IMR-90 (cell line): ENCODE measurements at places on chromosomes 16 and 17.

DNA sequence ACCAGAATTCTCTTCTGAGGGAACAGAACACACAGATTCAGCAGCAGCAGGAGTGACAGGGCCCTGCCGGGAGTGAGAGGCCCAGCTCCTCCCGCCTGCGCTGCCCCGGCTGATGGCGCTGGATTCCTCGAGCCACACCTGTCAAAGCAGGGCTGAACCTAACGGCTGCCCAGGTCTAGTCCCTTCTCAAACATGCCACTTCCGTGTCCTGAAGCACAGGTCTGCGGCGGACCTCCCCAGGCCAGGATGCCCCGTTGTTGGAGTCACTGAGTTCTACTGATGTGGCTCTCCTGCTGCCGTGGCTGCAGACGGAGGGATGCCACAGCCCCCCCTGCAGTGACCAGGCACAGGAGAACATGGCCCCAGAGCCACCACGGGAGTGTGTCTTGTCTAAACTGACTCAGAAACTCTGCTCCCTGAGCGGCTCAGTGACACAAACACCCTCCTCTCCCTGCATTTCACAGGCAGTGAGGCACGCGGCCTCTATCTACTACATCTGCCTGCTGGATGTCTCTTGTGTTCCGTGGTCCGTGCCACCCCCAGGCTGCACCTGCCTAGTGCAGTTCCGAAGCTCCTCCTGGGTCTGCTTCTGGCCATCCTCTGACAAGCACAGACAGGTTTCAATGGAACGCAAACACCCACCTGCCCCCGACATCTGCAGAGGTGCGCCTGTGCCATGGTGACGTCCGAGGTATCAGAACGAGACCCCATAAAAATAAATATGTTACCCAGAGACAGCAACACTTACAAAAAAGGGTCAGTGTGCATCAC lies 44.7 kb upstream of the DNAH17 start:
- DNase-seq: no peak

DNA sequence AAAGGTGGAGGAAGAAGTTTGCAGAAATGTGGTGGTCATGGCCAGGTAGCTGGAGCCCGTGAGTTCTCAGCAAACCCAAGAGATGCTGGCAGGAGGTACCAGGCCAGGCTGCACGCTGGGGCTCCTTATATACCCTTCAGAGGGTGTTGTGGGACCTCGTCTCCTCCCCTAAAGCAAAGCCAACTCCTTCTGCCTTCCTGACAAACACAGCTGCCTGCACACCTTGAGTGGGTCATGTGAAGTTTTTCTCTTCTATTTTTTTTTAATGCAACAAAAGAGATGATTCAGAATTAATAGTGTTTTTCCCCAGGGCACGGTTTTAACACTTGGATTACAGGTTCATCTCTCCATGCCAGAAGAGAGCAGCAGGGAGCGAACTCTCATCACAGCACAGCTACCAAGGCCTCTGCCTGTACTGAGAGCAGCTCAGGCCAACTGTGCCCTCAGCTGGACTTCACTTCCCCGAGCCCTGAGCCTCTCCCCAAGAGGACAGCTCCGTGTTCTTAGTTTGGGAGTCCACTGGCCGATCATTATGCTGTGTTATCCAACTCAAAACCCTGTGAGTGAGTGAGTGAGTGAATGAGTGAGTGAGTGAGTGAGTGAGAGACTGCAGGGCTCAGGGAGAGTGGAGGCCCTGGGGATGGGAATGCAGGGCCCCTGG lies at the start of gene KRT15:
TSS of gene KRT15 (minus strand) at position 102 of the 661 bp plus-strand sequence. CDS start at position 39, 63 bp downstream.
- peak; percentile 28 for DNase-seq

DNA sequence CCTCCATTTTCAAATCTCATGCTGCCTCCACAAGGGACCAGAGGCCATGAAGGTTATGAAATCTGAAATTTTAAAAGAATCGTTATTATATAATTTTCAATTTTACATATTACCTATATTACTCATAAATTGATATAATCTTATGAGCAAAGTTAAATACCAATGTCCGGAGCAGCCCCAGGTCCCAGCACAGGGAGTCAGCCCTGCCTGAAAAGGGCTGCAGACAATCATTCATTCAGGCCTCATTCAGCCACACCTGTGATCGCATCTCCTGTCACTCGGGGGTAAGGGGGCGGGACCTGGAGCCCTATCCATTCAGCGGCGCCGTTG lies 172.5 kb downstream of the AHSP start:
- DNase-seq: no peak

DNA sequence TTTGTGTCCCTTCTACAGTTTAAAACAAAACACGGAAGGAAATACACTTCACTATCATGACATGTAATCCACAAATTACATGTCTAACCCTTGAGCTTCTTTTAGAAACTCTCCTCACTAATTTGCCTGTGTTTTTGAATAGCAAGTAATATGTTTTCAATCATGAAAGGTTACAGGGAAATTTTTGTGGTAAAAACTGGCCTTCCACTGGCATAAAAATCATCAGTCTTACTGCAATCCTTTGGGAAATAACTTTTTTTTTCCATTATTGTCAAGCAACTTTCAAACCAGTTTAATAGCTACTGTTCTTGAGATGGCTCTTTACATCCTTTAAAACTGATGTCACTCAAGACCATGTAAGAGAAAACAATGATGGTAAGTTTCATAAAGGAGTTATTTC lies 27.0 kb downstream of the MYO1D start:
- no peak for DNase-seq

DNA sequence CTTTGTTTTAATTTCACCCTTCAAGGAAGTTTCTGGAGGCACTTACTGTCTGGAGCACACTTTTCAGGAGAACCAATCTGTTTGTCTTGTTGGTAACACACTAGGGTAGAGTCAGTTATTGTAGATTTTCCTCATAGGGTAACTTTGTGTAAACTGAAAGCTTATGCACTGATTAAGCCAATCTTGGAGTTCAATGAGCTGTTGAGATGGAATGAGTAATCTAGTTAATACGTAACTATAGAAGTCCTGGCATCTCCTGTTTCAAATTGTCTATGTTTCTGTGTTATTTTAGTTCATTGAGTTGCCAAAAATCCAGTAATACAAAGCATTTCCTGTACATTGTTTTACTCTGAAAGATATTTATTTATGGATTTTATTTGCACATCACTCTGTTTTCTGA lies 111.6 kb upstream of the HAS3 start:
- DNase-seq: peak; percentile 97

- DNase-seq: no peak
Measured at GRCh38 chr17:19363114-19363438, 553 bp upstream of the B9D1 start.
